ENCODE measurements at places on chromosomes 7 and 10. TPM values are rescaled to one million over a fixed set of nuclear protein-coding genes. Genes with fewer than 3 reads are reported as not detected.
A peak's percentile ranks its signal among the peaks of the same experiment; 100 is the strongest.

GRCh38 chr10:125260260-125260659, 99.9 kb upstream of the CTBP2 start:
- no peak for DNase-seq

The HTR5A gene
- not detected for total RNA-seq

GRCh38 chr10:44857363-44858016, 53.6 kb upstream of the TMEM72 start:
- peak; percentile 74 for DNase-seq

DNA sequence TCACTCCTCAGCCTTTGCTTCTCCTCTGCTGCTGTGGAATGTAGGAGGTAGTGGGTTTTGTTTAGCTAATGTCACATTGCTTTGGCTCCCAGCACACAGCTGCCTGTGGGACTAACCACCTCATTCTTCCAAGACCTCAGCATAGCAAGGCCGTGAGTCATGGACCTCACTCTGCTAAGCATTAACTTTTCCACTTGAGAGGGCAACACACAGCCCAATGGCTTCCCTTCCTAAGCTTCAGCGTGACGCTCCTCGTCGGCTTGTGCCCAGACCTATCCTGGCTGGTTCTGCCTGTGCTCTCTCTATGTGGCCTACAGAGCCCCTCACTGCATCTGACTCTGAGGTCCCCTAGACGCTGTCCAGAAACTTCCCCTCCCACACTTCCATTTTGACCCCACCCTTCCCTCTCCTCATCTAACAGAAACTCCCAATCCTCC, 23.3 kb downstream of the MYOF start:
- DNase-seq: peak; percentile 81

GRCh38 chr10:93599335-93599734, 1.7 kb downstream of the RBP4 start:
- no peak for DNase-seq

The TRUB1 gene
- 7.9 TPM for total RNA-seq

- no peak for DNase-seq
Observed at GRCh38 chr7:17098515-17098914, 199.9 kb upstream of the AHR start.

DNA sequence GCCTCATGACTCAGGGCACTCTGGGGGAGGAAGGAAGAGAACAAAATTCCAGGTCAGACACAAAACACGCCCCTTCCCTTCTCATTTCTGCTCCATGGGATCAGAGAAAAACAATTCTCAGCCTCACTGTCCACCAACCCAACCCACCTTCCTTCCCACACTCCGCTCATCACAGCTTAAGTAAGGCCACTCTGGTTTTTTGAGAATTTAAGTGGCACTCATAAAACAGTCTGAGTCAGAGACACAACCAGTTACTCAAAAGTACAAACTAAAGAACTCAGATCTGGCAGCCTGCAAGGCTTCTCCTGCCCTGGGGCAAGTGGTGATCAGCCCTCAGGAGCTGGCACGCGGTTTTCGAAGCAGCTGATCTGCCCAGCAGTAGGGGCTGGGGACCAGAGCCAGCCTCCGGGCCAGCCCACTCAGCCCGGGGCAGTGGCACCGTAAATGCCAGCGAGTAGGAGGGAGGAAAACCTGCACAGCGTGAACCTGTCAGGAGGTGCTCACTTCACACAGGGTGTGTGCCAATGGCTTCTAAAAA, 39.1 kb upstream of the ABLIM1 start:
- DNase-seq: no peak

DNA sequence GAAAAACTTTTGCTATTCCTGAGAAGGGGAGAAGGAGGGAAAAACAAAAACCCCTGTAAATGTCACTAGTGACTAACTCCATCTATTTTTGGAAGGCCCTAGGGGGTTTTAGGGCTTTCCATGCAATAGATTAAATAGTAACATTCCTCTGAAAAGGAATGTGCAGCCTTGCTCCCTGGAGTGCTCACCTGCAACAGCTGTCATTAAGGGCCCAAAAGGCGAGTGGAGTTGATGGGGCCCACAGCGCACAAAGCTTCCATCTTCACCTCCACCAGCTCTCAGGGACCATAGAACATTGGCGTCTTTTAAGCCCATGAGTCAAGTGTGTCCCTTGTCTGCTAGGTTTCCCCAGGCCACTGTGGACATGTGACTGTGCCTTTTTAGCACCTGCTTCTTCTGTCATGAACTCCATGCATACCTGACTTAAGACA, 58.0 kb upstream of the IL6 start:
- DNase-seq: no peak

DNA sequence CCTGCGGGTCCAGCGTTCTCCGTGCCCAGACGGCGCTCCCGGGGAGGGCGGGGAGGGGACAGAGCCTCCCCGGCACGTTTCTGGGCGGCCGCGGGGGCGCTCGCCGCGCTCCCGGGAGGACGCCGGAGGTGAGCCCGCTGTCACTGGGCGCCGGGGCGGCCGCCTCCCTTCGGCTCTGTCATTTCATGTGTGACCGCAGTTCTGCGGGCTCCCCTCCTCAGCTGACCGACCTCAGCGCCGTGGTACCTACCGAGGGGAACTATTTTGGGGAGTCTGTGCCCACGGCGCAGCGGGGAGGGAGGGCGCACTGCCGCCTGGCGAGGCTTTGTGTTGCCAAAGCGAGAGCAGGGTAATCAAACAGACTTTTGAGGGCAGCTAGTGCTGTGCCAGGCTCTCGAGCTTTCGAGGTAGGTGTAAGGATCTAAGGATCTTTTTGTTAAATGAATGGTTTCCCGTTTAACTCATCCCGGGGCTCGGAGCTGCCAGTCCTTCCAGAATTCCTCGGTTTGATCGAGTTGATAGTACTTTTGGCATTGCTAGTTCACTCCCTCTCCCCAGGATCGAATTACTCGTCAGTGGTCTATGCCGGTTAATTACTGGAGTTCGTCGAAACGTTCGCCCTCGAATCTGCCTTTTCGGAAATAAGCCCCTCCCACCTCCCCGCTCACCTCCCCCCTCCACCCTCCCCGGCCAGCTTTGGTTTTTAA, 1.9 kb downstream of the ARID5B start:
- DNase-seq: peak; percentile 66

The LRRD1 gene
- total RNA-seq: not detected

The NKX1-2 gene
- not detected for total RNA-seq

DNA sequence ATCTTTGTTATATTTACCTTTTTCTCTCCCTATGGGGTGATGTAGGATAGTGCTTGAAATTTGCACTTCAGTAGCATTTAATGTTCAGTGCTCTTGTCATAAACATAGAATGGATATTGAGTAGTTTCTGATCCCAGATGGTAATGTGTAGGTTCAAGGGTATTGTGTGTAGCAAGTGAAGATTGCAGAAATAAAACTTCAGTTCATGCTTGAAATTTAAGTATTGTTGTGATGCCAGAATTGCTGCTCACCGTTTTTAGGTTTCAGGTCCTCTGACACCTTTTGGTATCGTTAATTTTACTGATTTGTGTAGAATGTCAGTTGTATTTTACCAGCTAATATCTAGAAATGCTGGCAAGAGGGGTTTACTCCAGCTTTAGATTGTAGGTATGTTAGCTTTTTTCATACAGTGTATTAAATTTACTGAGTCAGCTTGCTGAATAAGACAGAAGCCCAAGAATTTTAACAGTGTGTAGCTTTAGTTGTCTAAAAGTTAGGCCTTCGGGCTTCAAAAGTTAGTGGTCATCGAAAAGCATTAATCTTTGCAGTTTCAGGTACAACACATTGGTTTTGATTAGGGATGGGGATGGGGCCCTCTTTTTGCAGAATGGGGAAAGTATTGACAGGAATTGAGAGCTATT, 1.9 kb downstream of the PTEN start:
- no peak for DNase-seq

- no peak for DNase-seq
Observed at GRCh38 chr7:18109762-18110161, 82.1 kb upstream of the PRPS1L1 start.

DNA sequence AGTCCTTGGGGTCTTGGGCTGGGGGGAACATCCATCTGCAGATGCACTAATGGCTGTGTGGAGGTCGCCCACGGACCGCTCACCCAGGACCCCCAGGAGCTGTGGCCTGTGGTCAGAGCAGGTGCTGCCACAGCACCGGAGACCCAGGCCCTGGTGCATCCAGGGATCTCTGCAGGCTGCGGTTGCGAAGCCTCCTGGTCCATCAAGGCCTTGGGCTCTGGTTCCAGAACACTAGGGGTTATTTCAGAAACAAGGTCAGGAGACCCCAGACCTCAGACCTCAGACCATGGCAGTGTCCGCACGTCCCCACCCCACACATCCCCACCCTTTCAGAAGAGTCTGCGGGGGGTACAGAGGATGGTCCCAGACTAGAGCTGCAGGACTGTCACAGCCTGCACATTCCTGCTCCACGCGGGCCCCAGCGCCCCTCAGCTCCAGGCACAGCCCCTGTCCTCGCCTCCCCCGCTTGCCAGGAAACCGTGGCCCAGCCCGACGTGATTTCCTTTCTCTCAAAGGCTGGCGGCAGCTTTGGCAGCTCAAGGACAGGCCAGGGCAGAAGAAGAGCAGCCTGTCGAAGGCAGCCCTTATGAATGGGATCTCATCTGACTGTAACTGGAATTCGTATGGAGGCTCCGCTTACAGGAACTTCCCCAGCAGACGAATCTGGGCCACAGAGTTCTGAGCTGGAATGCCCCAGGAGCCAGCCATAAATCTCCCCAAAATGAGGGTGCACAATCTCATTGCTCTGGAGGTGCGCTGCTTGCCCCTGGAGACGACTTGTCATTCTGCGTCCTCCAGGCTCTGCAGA, 136.2 kb upstream of the RET start:
- DNase-seq: no peak

DNA sequence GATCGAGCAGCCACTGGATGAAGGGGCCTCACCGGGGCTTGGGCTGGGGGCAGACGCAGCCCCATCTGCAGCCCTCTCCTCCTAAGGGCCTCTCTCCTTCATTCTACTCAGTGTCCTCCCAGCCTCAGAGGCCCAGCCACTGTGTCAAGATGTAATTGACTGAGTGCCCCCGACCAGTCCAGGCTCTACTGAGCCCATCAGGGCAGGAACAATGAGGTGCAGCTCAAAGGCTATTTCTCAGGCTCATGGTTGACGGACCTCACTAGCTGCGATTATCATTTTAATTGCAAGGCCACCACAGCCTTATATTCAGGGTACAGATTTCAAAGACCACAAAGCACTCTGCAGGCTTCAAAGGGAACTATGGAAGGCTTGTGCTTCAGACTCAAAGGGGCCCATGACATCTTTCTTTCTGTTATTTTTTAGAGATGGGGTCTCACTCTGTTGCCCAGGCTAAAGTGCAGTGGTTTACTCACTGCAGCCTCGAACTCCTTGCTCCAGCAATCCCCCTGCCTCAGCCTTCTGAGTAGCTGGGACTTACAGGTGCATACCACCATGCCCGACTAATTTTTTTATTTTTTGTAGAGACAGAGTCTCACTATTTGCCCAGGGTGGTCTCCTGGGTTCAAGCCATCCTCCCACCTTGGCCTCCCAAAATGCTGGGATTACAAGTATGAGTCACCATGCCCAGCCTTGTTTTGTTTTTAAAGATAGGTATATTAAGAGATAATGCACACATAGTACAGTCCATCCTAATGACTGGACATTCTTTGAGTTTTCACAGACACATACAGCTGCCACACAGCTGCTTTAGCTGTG, 23.7 kb downstream of the SLC29A3 start:
- DNase-seq: no peak

GRCh38 chr7:23210506-23210905, 28.7 kb downstream of the NUP42 start:
- DNase-seq: no peak

DNA sequence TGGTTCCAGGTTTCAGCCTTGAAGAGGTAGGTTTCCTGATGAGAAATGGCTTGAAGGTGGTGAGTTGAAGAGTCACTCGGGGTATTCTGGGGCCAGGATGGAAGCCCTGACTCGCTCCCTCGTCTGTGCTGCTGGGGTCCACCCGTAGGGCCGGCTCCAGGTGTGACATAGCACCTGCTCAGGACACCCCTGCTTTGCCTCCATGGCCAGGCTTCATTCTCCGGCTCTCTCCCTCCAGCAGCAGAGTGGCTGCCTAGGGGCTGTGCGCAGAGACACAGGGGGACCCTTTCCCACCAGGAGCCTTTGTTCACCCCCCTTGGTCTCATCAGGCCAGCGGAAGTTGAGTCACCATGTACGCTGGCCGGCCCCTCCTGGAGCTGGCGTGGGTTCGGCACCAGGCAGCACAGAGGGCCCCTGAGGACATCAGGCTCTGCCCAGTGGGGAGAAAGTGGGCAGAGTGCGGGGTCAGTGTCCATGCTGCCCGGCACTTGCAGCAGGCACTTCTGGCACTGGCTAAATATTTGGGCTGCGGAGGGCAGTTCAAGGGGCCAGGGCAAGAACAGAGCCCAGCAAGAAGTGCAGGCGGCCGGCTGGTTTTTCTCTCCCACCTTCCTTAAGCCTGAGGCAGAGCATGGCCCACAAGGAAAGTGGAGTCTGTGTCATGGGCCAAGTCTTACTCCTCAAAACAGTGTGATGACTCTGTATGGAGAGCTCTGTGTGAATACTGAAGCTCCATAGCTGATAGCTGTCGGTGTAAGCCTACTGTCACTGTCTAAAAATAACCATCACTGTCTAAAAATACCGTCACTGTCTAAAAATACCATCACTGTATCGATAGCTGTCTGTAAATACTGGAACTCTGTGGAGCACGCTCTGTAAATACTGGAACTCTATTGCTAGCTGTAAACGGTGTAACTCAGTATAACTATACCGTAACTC, 3.7 kb upstream of the PRKAR1B start:
- DNase-seq: no peak

DNA sequence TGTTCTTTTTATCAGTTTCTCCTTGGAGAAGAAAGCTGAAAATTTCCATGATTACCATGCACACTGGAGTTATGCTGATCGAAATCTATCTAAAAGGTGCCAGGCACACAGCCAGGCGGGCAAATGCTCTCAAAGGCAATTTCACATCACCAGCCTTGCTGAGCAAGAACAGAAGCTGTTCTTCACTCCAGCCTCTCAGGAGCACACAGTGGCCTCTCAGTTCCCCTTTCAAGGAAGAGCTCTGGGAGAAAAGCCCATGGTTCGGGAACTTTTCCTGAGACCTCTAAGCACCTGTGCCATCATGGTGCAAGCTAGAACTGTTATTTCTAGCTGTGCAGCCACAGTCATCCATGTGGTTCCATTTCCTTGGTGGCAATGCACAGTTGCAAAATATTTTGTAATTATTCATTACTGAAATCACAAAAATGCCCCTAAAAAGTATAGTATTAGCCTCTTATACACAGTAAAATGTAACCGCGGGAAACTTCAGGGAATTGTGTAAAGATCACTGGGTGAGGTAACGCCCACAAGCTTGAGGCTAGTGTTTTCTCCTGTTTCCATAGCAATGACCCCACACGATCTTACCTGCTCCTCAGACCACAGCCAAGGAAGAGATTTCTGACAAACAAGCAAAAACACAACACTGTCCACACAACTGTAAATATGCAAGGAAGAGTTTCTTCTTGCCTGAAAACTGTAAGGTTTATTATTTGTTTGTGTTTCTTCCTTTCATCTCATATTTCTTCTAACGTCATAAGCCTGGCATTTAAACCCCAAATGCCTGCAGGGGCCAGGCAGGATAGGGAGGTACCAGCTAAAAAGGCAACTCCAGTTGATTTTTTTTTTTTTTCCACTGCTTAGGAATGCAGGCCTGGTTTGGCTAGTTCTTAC, 121.2 kb downstream of the FAM107B start:
- DNase-seq: no peak

The APBB1IP gene
- not detected for total RNA-seq

GRCh38 chr7:102978284-102978683, 65.5 kb downstream of the LRRC17 start:
- peak; percentile 49 for DNase-seq

- DNase-seq: no peak
Observed at GRCh38 chr7:64608116-64608910, 45.4 kb upstream of the ZNF680 start.

- no peak for DNase-seq
Observed at GRCh38 chr7:80481196-80481884, 30.5 kb downstream of the GNAT3 start.

The ANKRD30A gene
- total RNA-seq: not detected

GRCh38 chr10:91023700-91024398, 103.0 kb upstream of the ANKRD1 start:
- no peak for DNase-seq

Data from uterus (tissue), 4 donors.